Hematopoietic multipotent progenitor cell treated with erythropoietin and hydrocortisone succinate and interleukin-3 and kit ligand, for 15 days (in vitro differentiated cells): ENCODE measurements at places on chromosomes 3 and 15.

DNA sequence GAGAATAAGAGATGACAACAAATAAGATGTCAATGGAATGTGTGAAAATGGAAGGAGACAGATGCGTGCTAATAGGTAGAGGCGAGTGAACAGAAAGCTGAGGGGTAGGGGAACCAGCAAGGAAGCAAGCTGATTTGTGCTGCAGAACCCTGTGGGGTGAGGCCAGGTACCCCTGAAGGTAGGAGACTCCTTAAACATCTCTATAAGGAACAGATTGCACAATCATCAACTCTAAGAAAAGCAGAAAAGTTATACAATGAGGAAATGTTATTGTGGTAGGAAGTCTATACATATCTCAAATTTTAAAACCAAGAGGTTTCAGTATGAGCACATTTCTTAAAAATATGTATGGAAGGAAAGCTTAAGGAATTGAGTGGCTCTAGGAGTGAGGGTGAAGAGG lies 315.0 kb upstream of the TPM1 start:
- DNase-seq, result no peak

DNA sequence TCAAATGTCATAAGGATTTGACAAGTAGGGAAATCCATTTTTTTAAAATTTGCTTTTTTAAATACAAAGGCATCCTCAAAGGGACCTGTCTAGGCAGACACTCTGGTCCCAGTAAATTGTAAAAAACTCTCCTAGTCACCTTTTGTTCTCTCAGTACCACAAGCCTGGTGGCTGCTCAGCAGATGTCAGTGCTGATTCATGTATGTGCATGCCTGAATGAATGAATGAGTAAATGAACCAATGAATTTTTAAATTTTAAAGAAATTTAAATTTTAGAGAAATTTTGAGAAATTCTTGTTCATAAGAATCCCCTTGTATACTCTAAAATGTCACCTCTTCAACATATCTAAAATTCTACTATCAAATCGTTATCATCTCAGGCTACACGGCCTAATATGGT lies 199.5 kb downstream of the TLE3 start:
- DNase-seq, result no peak

- DNase-seq, result no peak
Observed at GRCh38 chr15:87618203-87618725, 638.3 kb downstream of the NTRK3 start.

DNA sequence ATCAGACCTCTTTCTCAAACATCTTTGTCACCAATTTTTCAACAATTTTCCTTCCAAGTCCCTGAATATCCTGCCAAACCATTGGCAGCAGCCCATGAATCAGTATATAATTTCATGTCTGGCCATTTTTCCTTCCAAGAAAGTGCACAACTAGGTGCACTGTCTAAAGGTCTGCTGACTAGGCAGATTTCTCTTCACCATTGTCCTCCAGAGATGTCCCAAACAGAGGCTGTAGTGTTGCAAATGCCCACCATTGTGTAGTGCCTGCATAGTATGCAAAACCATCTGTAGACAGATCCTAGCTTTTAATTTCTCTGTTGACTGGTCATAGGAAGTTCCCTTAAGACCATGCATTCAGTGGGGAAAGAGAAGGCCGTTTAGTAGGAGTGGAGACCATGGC lies 25.0 kb upstream of the GOLGA6L2 start:
- no peak for DNase-seq

GRCh38 chr15:22936577-22937472 lies 43.3 kb downstream of the CYFIP1 start:
- DNase-seq, result no peak

- no peak for DNase-seq
Observed at GRCh38 chr3:170524073-170524472, 61.8 kb downstream of the SLC7A14 start.
